Activated CD8-positive, alpha-beta memory T cell treated with anti-CD3 and anti-CD28 coated beads for 24 hours (primary cell): ENCODE measurements at places on chromosomes 4 and X.

- no peak for DNase-seq
These were observed 408.2 kb upstream of the PITX2 start for GRCh38 chr4:111031001-111031579.

DNA sequence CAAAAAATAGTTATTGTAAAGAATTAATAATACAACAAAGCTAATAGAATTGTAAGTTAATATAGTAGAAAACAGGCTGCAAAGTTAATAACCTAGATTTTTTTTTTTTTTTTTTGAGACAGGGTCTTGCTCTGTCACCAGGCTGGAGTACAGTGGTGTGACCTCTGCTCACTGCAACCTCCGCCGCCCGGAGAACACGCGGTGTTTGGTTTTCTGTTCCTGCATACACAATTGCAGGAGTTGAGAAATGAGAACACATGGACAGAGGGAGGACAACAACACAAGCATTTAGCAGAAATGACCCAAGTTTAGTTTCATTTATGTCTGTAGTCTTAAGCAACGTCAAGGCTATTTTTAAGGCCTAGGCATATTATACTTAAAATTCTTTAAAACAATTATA lies 145.9 kb upstream of the PCDH10 start:
- DNase-seq: no peak

GRCh38 chr4:6352031-6352692 lies 82.5 kb downstream of the WFS1 start:
- DNase-seq: no peak

GRCh38 chrX:46953597-46953996 lies 41.4 kb downstream of the JADE3 start:
- DNase-seq: no peak

DNA sequence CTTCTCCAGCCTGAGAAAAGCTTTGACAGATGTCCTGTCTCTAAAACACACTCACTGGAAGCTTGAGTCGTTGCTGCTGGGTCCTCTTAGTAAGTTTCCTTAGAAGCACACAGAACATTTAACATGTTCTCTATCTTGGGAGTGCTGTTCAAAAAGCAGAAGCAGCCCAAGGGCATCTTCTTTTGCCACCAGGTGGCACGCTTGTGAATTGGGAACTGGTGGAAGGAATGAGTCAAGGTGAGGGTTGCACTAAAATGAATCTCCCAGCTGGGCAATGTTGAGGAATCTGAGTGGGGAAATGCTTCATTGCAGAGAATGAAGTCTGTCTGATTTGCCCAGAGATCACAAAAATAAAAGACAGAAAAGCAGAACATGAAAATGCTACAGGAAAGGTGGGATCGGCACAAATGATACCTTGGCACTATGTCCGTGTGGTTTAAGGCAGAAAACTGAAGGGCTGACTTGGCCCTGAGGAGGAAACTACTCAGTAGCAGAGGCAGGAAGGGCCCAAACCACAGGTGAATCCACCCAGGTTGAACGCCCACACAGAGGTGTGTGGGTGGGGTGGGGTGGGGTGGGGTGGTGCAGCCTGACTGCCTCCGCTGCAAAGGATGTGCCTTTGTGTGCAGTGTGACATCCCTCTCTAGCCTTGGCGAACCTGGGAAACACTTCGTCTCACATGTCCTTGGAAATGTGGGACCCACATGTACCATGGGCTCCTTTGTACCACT lies 26.0 kb downstream of the KIT start:
- peak; percentile 71 for DNase-seq
